ENCODE measurements at places on chromosomes 16 and 17.
A peak's percentile ranks its signal among the peaks of the same experiment; 100 is the strongest.

DNA sequence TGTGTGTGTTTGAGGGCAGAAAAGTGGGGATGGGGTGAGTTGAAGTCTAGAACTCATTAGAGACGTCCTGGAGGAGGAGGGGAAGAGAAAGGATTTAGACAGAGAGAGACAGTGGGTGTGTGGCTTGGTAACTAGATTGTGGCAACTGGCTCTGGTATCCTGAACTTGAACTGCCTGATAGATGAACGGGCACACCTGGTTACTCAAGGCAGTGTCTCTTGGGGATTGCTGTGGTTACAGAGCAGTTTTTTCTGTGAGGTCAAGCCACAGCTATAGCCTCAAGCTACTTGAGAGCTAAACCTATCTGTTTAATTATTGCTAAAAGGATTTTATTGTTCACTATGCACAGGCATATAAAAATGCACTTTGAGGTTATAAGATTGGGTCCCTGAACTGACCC lies 29.8 kb upstream of the MYH2 start:
- no peak for DNase-seq

DNA sequence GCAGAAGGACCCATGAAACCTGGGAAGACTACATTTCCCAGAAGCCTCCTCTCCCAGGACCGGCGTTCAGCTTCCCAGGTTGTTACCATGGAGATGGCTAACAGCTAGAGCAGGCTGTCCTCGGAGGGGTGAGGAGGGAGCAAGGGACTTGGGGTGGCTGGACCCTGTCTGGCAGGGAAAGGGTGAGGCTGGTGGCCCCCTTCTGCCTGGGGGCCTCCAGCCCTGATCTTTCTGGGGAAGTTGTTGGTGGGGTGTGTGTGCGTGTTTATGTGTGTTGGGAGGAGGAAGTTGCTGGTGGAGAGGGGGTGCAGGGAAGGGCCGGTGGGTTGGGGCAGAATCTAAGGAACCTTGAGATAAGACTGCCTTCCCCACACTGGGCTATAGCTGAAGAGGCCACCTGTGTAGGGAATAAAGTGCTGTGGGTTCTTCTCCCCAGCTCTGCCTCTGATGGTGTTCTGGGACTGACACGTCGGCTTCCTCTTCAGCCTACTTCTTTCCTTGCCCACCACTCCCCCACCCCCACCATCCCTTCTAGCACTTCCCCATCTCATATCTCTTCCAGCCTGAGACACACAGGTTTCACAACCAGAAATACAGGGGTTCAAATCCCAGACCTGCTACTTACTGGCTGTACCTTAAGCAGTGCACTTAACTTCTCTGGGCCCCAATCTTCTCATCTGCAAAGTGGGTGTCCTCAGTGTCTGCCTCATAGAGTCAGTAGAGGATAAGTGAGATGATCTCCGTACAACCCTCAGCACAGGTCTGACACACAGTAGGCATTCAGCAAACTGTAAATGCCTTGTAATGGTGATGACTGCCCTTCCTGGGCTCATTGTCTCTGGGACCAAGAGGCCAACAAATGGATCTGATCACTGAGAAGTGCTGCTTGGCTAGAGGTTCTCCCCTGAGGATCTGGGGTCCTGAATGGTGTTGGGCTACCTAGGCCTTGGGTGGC lies at the start of gene DRC7:
Gene DRC7 (plus strand): TSS at position 82 of the 955 bp plus-strand sequence. CDS start 3,144 bp downstream, outside the sequence.
- DNase-seq, result no peak

DNA sequence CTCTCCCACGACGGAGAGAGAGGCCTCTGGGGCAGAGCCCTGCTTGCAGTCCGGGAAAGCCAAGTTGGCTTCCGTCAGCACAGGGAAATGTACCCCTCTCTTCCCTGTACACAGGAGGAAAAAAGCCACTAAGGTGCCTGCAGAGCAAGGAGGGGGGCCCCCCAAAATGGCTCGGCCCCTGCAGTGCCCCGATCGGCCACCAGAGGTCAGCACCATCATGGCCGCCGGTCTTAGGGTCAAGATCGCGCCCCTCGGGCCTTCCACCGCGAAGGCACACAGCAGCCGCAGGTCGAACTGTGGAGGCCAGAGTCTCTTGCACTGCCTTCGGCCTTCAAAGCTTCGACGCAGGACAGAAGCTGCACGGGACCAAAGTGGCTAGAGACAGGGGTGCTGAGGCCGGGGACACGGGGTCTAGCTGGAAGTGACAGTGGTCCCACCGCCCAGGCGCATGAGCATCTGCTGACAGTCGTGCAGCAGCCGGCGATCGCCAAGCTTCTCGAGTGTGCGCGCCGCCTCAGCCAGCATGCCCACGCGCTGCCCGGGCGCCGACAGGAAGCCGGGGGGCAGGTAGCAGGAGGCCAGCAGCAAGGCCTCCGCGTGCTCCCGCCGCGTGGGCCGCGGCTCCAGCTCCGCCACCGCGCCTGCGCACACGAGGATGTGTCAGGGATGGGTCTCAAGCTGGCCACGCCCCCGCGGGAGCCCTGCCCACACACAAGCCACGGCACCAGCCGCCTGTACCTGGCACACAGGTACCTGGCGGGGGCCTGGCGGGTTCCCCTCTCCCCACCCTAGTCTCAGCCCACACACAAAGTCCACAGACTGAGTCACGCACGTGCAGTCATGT lies 24.4 kb downstream of the SREBF1 start:
- DNase-seq, result peak; percentile 58

GRCh38 chr16:1468426-1468810 lies 6.4 kb downstream of the CLCN7 start:
- no peak for DNase-seq

- no peak for DNase-seq
These were observed 10.2 kb downstream of the FOXF1 start for GRCh38 chr16:86520317-86521210.

DNA sequence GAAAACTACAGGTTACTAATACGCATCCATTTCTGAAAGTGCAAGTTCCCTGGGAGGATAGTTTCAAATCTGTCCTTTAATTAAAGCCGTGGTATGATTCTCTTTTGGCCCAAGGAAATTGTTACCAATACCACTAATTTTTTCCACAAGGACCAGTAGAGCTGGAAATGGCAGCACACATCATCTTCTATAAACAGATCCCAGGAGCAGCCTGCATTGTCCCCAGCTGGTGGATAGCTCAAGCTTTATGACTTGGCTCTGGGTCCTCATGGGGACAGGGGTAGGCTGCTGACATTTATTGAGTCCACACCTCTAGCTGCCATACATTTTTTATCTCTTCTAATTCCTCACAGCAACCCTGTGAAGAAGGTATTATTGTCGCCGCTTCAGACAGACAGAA lies 35.8 kb upstream of the BHLHA9 start:
- no peak for DNase-seq

DNA sequence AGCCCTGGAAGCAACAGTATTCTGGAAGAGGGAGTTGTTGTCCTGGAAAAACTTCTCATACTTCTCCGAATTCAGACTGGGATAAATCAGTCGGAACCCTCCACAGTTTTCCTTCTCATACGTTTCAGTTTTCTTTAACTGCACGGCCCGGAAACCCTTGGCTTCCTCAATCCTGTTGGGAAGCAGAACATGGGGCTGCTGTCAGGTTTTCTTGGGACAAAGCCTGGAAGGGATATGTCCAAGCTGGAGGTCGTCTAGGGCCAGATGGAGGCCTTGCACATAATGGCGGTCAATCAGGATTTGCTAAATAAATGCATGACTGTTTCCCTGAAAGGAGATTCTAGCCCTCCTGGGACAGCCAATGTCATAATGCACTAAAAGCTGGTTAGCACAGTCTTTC lies 29.2 kb downstream of the TTLL6 start:
- no peak for DNase-seq

GRCh38 chr16:23222929-23223328 lies 40.4 kb downstream of the SCNN1G start:
- DNase-seq, result no peak

DNA sequence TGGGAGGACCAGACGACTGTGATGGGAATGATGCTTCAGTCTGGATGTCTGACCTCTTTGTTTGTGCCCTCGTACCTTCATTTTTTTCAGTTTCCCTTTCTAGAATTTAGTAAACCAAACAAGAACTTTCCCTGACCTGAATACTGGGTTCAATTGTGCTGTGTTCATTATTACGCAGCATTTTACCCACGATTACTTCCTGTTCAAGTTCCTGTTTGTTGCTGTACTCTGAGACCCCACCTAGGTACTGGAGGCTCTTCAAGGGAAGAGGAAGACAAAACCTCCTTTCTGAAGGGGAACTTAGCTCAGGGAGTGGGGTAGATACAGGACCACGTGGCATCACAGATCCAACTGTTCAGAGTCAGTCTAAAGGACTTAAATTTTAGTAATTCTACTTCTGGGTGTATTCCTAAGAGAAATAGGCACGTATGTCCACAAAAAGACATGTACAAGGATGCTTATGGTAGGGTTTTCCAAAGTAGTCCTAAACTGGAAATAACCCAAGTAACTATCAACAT lies 9.2 kb upstream of the PRKCB start:
- no peak for DNase-seq

- DNase-seq, result no peak
These were observed 2.6 kb upstream of the AATF start for GRCh38 chr17:36945959-36946725.

GRCh38 chr17:83089328-83090132 lies 10.1 kb downstream of the METRNL start:
- no peak for DNase-seq

- DNase-seq, result no peak
These were observed 8.9 kb upstream of the C16orf74 start for GRCh38 chr16:85759631-85760419.

GRCh38 chr17:4381690-4382671 lies 15.5 kb upstream of the UBE2G1 start:
- no peak for DNase-seq

GRCh38 chr17:65177901-65178300 lies 40.7 kb downstream of the RGS9 start:
- DNase-seq, result no peak

DNA sequence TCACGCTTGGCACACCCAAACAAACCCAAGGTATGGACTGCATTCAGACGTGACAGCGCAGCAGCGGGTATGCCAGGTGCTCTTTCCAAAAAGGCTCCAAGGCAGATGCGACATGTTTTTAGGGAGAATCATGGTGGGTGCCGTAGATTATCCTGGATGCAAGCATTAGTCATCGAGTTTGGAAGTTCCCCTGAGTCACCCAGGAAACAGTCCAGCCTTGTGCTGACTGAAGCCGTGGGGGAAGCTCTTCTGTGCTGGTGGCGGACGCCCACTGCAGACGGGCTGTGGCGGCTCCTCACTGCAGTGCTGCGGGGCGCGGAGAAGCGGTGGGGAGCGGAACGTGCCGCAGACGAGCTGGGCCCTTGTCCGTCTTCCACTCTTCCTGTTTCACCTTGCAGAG lies 13.9 kb downstream of the JPT2 start:
- DNase-seq, result no peak

GRCh38 chr17:67534941-67535340 lies 157.9 kb downstream of the PITPNC1 start:
- no peak for DNase-seq

GRCh38 chr16:19864566-19864965 lies 20.1 kb downstream of the GPRC5B start:
- DNase-seq, result no peak

GRCh38 chr16:19128454-19129200 lies 14.9 kb downstream of the ITPRIPL2 start:
- no peak for DNase-seq

DNA sequence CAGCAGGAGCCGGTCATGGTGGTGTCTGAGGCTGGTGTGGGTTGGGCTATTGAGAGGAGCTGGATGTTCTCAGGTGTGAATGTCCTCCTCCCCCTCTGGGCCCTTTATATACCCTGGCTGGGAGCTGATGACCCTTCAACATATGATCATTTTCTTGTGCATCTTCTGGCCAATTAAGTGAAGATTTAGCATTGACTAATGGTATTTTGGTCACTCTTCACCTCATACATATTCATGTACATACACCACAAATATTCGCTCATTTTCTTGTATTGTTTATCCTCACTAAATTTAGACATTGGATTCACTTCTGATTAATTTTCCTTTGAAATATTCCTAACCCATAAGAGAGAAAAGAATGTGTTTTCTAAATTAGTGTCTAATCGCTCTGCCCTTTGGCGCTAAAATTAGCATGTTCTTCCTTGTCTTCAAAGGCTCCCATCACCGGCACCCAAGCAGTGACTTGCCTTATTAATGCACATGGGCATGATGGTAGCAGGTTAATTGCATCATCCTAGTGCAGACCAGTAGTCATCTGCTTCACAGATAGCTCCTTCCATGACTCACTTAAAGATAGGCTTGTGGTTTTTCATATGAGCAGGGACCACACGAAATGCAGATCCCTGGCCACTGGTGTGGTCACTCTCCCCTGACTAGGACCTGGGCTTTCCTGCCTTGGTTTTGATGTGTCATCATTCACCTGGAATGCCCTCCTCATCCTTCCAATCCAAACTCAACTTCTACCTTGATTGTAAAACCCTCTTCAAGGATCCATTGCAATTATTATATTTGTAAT lies at the start of gene KRTAP2-4:
Gene KRTAP2-4 (minus strand): TSS at position 51 of the 796 bp plus-strand sequence. CDS start 34 bp downstream, at position 17.
- DNase-seq, result no peak

DNA sequence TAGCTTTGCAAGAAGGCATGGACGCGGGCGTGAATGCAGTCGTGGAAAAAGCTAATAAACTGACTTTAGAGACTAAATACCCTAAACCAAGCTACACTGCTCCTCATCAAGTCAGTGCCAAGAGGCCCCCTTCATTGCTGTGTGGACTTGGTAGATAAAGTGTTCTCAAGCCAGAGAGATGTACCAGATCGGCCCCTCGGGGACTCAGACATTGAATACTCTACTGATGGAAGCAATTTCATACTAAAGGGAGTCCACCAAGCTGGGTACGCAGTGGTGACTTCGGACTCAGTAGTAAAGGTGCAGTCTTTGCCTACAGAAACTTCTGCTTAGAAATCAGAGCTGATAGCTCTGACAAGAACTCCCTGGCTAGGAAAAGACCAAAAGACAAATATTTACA lies 8.8 kb downstream of the POLR3K start:
- DNase-seq, result no peak

- DNase-seq, result no peak
These were observed 134.3 kb downstream of the HAPSTR1 start for GRCh38 chr16:9225527-9226316.

DNA sequence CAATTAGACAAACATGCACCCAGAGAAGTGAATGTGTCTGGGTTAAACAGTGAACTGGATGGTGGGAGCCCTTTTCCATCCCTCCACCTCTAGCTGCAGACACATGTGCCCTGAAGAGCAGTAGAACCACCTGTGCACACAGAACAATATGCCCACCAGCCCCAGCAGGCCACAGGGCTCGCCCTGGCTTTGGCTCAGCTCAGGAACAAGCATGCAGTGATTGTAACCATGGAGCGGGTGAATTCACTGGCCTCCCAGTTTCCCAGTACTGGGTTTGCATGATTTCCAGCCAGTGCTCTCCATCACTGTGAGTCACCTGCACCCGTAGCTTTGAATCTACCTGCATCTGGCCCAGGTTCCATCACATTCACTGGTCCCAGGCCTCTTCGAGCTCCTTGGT lies 5.2 kb downstream of the GPR179 start:
- no peak for DNase-seq

Measured in activated CD4-positive, alpha-beta T cell treated with anti-CD3 and anti-CD28 coated beads, Interleukin-2, amount 50 U/mL, for 4 hours (primary cell).